SK-N-MC (cell line): ENCODE measurements at places on chromosomes 7 and 10.

DNA sequence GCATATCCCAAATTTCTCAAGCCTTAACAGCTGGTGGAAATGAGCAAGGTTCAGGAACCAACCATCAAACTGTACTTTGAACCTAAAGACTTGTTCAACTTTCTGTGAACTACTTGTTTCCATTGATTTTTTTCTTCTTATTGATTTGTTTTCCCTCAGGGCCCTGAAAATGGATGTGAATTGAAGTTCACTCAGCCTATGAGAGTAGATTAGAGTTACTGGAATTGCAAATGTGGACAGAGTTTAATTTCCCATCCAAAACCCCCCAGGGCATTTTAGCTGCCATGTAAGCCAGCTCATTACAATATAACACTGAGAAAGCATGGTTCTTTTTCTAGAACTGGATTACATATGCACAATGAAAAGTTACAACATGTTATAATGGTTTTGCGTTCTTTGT is 1105.7 kb downstream of the REEP3 start:
- no peak for DNase-seq

- DNase-seq, result peak; percentile 42
These were observed 12.0 kb downstream of the IFRD1 start for GRCh38 chr7:112462236-112462635.

- no peak for DNase-seq
These were observed 33.6 kb downstream of the SMKR1 start for GRCh38 chr7:129535896-129536295.

GRCh38 chr7:55073976-55074528 is 55.2 kb downstream of the EGFR start:
- DNase-seq, result no peak

DNA sequence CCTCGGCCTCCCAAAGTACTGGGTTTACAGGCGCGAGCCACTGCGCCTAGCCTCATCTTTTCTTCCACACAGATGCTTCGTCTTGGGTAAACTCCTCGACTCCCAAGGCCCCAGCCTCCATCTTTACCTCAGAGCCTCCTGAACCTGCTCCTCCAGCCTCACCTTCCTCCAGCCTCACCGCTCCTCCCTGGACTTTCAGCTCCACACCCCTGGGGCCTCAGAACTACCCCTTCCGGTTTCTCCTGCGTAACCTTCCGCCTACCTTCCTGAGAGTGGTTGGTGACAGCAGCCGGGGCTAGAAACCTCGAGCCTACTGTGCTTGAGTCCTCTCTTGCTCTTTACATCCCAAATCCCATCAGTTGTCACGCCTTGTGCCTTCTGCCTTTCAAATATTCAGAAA is 45.8 kb downstream of the FKBP6 start:
- no peak for DNase-seq
